Right lung (tissue), 10 donors: ENCODE measurements at places on chromosomes 2 and 18. TPM values are rescaled to one million over a fixed set of nuclear protein-coding genes. Genes with fewer than 3 reads are reported as not detected.

CYBRD1 gene
- polyA plus RNA-seq, result 95.4 TPM

- DNase-seq, result no peak
These were observed 31.5 kb downstream of the KIF1A start for GRCh38 chr2:240788482-240788881.

HAAO gene
- 36.0 TPM for polyA plus RNA-seq

ARHGEF4 gene
- polyA plus RNA-seq, result 2.7 TPM

GRCh38 chr18:58896268-58896667 is 31.6 kb downstream of the ZNF532 start:
- no peak for DNase-seq

POTEI gene
- 0.23 TPM for polyA plus RNA-seq

DNA sequence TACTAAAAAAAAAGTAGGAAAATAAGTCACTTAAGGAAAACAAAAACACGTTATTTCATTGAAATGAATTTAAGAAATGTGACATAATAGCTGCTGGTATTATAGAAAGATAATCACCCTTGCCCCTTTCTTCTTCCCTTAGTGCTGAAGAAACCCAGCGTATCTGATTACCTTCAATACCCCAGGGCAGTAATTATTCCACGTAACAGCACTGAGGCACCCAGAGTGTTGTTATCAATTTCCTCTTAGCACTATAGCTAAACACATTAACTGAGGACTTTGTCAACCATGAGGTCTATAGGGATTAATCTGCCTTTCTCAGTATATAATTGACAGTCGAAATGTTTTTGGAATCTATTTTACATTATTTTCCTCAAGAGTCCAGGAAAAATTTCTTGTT is 180.0 kb upstream of the NXPH2 start:
- DNase-seq, result no peak

ANKRD30BL gene
- 0.84 TPM for polyA plus RNA-seq

- no peak for DNase-seq
These were observed 78.5 kb downstream of the RHOB start for GRCh38 chr2:20525041-20526035.

DNA sequence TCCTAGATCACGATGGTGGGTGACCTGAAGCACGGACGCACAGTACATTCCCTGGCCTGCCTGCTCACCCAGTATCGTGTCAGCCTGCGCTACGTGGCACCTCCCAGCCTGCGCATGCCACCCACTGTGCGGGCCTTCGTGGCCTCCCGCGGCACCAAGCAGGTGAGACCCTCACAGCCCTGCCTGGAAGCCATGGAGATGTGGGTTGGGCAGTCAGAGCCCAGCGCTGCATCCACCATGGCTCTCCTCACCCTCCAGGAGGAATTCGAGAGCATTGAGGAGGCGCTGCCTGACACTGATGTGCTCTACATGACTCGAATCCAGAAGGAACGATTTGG is 20.3 kb downstream of the SLC30A3 start:
- no peak for DNase-seq

ADRA2B gene
- 1.6 TPM for polyA plus RNA-seq

SLC14A1 gene
- 0.84 TPM for polyA plus RNA-seq

GRCh38 chr2:166202778-166203177 is 75.0 kb upstream of the SCN1A start:
- DNase-seq, result no peak

GRCh38 chr2:6665093-6666045 is 200.3 kb downstream of the CMPK2 start:
- no peak for DNase-seq

DNA sequence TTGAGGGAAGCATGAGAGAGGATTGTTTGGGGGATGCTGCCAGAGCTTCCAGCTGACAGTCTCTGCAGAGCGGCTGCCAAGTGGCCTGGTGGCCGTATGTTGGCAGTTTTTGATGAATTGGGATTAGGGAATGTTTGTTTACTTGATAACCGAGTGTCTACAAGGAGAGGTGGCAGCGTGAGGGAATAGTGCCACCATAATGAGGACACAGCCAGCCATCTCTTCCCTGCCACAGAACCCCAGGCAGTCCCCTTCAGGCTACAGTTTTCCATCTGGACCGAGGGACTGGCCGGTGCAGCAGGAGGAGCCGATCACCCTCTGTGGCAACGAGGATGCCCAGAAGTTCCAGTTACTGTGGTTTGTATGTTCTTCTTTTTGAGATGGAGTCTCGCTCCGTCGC is 55.2 kb downstream of the TRAPPC12 start:
- DNase-seq, result no peak

- DNase-seq, result no peak
These were observed 30.3 kb downstream of the PAX3 start for GRCh38 chr2:222268311-222268990.

XIRP2 gene
- polyA plus RNA-seq, result 3.1 TPM

- no peak for DNase-seq
These were observed 610.0 kb downstream of the RNF144A start for GRCh38 chr2:7527165-7527722.

TRIM43 gene
- not detected for polyA plus RNA-seq

DNA sequence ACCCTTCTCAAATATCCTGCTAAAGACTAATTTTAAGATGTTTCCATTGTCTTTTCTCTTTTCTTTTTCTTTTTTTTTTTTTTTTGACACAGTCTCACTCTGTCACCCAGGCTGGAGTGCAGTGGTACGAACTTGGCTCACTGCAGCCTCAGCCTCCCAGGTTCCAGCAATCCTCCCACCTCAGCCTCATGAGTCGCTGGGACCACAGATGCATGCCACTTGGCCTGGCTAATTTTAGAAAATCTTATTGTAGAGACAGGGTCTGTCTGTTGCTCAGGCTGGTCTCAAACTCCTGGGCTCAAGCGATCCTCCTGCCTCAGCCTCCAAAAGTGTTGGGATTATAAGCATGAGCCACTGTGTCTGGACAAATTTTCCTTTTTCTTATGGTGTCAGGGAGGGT is 167.5 kb downstream of the MCFD2 start:
- no peak for DNase-seq

SCYGR4 gene
- 0.10 TPM for polyA plus RNA-seq

GRCh38 chr2:106096299-106097037 is 97.6 kb downstream of the UXS1 start:
- DNase-seq, result no peak

DNA sequence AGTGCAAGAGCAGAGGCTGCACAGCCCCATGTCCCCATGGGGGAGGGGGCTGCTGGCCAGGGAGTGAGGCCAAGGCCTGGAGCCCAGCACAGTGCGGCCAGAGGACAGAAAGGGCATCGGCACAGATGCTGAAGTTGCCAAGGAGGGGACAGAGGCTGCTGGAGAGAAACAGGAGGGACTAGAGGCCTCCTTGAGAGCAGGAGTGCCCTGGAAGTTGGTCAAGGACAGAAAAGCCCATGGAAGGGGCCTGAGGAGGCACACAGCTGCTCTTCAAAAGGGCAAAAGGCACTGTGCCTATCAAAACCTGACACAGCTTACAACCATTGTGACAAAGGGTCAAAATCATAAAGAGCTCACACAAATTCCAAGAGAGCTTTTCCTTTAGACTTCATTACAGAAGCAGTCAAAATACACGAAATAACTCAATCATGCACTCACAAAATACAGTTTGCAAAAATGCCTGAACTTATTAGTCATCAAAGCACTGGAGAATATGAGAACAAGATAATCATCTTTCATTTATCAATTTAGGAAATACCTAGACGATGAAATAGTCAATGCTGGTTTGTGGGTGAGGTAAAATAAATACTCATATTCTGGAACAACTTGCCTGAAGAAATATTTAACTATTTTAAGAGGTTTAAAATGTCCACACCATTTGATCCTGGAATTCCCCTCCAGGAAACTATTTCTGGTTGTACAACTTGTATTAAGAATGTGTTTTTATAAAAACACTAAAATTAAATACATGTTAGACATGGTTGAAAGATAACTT is 79.6 kb downstream of the USP40 start:
- DNase-seq, result peak; percentile 17

ERICH2 gene
- polyA plus RNA-seq, result 11.2 TPM

- no peak for DNase-seq
These were observed 18.9 kb downstream of the STEAP3 start for GRCh38 chr2:119242276-119243119.

GRCh38 chr2:39779927-39780326 is 869 bp upstream of the THUMPD2 start:
- no peak for DNase-seq

DNA sequence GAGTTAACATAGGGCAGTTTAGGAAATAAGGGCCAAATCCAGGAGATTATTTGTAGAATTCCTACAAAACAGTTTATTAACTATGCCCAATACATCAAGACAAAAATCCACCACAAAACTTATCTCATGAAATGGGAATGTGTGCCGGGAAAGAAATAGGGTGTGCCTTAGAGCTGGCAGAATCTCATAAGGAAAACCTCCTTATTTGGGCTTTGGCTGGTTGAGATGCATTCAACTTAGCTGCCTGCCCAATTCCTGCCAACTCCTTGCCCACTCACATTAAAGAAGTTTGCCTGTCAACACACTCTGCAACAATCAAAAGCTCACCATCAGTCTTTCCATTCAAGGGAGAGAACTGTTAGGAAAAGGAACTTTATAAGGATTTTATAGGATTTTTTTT is 500.6 kb downstream of the SATB2 start:
- no peak for DNase-seq

GRCh38 chr18:37511721-37512298 is 53.8 kb downstream of the CELF4 start:
- peak; percentile 31 for DNase-seq

DNA sequence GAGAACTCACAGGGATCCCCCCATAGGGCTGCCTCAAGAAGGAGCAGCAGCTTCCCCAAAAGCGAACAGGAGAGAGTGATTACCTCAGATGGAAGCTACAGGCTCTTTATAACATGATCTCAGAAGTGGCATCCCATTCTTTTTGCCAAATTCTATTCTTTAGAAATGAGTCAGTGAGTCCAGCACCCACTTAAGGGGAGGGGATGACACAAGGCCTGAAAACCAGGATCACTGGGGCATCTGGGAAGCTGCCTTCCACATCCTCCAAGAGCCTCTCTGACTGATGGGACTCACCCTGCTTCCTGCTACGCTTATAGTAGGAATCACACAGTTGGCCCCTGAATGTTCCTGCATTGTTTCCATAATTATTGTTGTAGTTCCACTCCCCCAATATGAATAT is 96.5 kb downstream of the MAPK4 start:
- no peak for DNase-seq

DNA sequence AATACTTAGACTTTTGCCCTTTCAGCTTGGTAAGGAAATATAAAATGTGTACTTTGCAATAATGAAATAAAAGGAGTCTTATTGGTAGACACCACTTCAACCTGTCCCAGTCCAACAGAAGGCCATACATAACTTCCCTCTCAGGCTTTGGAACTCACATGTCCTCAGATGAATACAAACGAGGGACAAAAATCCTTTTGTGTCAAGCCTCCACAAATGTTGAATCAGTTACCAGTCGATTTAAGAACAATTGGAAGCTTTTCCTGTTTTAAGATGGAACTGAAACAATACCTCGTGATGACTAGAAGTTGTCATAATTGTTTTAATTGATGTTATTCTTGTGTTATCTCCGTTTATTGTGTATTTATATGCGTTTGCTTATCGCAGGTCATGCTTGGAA is 385.1 kb upstream of the POU3F3 start:
- DNase-seq, result no peak

DNA sequence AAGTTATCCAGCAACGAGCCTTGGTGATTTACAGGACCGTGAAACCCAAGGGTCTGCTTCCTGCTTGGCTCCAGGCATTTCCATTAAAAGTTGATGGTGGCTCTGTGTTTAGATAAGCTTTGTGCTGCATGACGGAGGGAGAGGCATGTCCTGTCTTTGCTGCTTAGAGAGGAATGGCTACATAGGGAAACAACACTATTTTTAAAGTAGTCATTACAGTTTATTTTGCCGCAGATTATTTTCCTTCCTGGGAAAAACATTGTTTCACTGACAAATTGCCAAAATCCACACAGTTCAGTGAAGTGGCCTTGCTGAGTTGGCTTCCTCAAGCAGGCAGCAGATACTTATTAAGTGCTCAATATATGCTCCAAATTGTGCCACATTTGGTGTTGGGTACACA is 98.5 kb downstream of the THSD7B start:
- peak; percentile 9 for DNase-seq

FHOD3 gene
- 1.6 TPM for polyA plus RNA-seq

DNA sequence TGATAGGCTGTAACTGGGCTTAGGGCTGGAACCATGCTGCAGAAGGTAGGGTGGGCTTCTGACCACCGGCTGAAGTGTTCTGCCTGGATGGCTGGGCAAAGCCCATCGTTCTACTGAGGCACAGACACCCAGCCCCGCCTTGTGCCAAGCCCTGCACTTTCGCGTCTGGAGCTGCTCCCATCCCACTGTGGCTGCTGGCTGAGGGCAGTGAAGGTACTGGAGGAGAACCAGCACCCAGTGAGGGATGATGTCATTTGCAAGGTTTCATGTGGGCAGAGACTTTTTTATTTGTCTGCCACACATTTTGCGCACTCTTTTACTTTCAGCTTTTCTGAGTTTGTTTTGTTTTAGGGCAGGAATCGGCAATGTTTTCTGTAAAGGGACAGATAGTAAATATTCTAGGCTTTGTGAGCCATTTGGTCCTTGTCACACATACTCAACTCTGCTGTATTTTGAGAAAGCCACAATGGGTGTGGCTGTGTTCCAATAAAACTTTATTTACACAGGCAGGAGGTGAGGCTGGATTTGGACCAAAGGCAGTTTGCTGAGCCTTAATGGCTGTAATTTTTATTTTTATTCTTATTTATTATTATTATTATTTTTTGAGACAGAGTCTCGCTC is 85.6 kb downstream of the ASB1 start:
- DNase-seq, result no peak

UXS1 gene
- polyA plus RNA-seq, result 93.1 TPM

ST8SIA5 gene
- polyA plus RNA-seq, result 0.48 TPM

CFC1 gene
- 7.9 TPM for polyA plus RNA-seq

DNA sequence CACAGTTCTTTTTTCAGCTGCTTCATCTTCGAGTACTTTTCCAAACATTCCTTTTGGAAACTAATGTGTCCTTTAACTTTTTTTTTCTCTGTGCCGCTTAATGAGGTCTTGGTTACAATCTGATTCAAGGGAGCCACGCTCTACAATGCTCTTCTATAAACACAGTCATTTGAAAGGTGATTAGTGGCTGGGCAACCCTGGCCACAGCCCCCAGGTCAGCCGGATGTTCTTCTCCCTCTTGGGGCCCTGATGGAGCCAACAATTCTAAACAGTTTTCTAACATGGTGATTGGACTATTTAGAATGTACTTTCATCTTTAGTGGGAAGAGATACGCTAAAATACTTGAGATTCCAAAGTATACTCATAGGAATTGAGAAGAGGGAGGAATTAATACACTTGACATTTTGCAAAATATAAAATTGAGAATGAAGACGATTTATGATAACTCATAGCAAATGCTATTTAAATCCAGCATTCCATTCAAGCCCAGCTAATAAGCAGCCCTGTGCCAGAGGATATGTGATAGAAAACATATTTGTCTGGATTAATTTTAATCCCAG is 83.7 kb upstream of the MBOAT2 start:
- no peak for DNase-seq

- DNase-seq, result peak; percentile 68
These were observed at the start of gene ANXA4 for GRCh38 chr2:69741575-69742321. ANXA4 (plus strand) TSS chr2:69742134; CDS start chr2:69781566, 39,432 bp downstream.
